ENCODE measurements at places on chromosomes 5 and 9.

- DNase-seq = no peak
These were observed 39.7 kb downstream of the PAM start for GRCh38 chr5:102794677-102795331.

DNA sequence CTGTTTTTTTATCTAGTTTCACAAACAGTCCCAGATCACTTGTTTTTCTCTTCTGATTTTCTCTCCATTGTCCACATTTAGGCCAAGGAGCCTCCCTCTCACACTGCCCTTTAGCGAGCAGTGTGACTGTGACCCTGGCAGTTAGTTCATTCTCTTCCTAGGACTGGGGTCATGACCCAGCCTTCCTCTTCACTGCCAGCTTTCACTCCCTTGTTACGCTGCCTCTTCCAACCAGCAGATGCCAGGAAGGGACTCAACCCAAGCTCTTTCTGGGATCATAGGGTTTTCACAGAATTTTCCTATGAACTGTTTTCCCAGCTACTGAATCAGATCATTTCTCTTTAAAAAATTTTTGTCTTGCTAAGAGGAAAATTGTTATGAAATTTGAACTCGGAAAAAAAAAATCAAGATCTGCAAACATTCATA, 70.9 kb downstream of the LMNB1 start:
- no peak for DNase-seq

DNA sequence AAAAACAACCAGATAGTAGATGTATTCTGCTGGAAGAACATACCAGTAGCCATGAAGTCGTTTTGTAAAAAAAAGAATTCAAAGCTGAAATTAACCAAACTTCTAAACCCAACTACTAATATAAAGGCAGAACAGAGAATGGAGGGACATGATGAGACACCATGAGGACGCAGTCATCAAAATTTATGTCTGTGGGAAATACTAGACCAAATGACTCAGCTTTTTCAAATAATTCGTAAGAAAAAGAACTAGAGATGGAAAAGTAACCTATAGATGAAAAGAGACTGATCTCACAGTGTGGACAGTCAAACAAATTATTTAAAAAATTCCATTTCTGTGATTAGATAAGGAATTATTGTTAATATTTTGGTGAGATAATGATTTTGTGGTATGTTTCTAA, 10.3 kb downstream of the TTC23L start:
- no peak for DNase-seq

- DNase-seq = no peak
These were observed 74.2 kb downstream of the UGCG start for GRCh38 chr9:111970827-111971226.

DNA sequence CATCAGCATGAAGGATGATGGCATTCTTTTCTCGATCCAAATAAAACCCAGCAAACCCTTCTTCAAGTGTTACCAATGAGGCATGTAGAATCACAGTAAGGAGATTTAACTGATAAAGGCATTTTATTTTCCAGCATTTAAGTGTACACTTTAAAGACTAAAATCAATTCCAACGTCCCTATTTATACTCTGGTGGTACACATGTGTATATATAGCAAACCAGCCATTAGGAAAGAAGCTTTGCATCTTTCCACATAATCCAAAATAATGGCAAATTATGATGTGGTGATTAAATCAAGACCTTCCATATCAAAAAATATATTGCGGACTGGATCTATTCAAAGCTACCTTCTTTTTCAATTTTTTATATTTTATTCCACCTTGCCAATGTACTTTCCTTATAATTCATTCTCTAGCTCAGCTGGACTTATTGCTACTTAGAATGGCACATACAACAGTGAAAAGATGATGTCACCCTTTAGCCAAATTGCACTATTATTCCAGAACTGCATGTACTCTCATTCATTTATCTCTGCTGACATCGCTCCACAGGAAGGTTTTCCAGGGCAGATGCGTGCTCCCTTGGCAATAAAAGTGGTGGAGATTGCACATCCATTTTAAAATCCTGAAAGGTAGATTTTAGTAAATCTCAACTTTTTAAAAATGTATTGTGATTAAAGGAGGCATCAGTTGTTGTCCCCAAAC, 63.3 kb upstream of the SLC30A5 start:
- no peak for DNase-seq

- peak; percentile 31 for DNase-seq
These were observed 456.4 kb upstream of the KLF4 start for GRCh38 chr9:107945961-107946360.

DNA sequence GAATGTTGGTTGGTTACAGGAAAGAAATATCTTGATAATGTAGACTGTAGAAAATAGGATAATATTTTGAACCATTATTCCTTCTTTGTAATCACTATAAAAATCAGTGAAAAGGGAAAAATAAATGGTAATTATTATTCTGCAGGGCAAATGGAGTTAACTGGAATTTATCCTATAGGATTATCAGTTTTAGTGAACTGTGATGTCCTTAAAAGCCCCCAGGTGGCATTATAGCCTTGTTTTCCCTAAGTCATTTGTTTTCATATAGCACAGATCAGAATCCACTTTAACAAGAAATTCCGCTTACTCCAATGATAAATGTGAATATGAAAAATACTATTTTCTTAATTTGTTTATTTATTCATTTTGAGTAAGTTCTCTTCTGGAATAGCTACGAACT, 26.2 kb upstream of the WDR41 start:
- no peak for DNase-seq

DNA sequence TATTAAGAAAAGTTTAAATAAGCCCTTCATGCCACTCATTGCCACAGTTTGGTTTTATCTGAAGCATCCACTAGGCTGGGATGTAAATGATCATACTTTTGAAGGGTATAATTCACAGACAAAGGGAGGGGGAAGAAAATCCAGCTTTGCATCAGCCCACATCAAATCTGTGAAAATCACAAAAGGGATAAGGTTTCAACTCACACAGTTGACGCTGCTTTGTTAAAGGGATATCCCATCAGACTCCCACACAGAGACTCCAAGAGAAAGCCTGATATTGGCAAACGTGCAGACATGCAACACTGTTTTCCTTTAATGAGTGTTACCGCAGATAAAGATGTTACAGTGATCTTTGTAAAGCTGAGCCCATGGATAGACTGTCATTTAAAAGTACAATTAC, 602.9 kb downstream of the TLE1 start:
- no peak for DNase-seq

DNA sequence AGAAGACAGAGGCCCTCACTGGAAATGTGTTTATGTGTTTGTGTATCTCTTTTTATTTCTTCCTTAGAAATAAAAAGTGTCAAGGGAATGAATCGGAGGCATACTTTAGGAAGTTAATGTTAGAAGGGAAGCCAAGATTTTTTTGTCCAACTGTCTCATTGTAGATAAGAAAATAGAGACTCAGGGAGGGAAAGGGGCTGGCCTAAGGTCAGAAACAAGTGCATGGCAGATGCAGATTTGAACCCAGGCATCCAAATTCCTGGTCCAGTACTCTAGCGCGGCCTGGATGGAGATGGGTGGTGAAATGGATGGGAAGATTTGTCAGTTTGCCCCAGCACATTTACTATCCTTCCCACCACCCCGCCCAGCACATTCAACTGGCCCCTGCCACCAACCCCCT, 19.8 kb upstream of the TNIP1 start:
- DNase-seq = no peak

DNA sequence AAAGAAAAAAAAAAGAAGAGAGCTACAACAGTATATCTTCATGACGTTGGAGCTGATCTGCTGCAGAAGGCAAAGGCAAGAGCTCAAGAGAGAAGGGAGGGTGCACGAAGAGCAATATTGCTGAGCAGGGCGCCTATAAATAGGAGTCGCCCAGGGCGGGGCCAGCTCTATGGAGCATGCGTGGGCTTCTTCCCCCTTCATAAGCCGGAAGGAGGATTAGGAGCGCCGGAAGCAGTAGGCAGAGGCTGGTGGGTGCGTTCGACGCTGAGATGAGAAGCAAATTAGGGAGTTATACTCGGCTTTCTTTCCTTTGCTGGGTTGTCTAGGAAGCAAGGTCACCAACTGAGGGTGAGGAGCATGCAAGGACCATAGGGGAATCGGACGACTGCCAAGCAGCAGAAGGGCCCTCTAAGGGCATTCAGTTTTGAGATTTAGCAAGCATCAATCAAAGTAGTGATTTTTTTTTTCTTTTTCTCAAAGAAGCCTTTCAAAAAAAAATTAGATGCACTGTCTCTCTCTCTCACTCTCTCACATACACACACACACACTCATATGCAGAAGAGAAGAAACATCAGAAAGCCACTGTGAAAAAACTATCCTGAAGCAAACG, 496.7 kb downstream of the ENC1 start:
- DNase-seq = no peak

GRCh38 chr9:113990975-113991471, 87.1 kb downstream of the AMBP start:
- DNase-seq = no peak

GRCh38 chr9:79060766-79061165, 511.0 kb upstream of the TLE4 start:
- DNase-seq = no peak

DNA sequence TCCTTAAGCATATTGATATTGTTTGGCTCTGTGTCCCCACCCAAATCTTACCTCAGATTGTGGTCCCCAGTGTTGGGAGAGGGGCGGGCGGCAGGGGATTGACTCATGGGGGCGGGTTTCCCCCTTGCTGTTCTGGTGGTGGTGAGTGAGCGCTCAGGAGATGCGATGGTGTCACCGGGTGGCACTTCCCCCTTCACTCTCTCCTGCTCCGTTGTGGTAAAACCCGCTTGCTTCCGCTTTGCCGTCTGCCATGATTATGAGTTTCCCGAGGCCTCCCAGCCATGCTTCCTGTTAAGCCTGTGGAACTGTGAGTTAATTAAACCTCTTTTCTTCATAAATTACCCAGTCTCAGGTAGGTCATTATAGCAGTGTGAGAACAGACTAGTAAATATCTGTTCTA, 229.1 kb downstream of the IRX2 start:
- DNase-seq = no peak

- no peak for DNase-seq
These were observed 47.4 kb downstream of the SLC28A3 start for GRCh38 chr9:84293001-84293798.

- DNase-seq = no peak
These were observed 19.7 kb downstream of the GPR107 start for GRCh38 chr9:130073373-130073772.

Measured in AG20443 (cell line).